Activated T-cell treated with anti-CD3 and anti-CD28 coated beads for 48 hours (primary cell): ENCODE measurements at places on chromosomes 3 and 15.
A peak's percentile ranks its signal among the peaks of the same experiment; 100 is the strongest.

DNA sequence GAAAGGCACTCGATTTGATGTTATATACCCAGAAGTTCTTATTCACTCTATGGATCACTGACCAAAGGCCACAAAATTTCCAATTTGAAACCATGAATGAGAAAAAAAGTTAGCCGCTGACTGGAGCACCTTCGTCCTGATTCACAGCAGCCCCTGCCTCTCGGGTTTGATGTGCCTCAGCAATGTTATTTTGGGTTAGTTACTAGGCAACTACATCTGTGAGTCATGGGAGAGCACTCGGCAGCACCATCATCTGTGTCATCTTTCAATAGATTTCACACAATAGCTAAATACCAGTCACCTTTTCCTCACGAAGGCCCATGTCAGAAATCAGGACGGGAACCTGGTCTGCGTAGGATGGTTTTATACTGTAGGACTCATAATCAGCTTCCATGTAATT is 269.2 kb downstream of the ZBBX start:
- DNase-seq: no peak

DNA sequence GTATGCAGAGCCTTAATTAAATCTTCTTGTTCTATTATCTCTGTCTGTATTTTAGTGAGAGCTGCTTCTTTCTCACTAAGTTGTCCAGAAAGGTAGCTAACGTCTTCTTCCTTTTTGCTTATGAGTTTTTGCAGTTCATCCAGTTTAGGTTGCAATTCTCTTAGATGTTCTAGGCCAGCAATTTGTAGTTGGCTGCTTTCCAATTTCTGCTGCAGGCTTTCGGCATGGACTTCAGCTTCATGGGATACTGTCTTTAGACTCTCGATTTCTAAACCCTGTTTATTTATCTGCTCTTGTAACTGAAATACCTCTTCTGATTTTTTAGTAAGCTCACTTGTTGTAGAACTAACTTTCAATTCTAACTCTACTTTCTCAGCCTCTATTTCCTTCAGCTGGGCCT is 35.5 kb upstream of the HCLS1 start:
- DNase-seq: no peak

GRCh38 chr3:104873331-104873730 is 493.4 kb upstream of the ALCAM start:
- no peak for DNase-seq

GRCh38 chr15:81346611-81347010 is 22.7 kb upstream of the STARD5 start:
- DNase-seq: no peak

DNA sequence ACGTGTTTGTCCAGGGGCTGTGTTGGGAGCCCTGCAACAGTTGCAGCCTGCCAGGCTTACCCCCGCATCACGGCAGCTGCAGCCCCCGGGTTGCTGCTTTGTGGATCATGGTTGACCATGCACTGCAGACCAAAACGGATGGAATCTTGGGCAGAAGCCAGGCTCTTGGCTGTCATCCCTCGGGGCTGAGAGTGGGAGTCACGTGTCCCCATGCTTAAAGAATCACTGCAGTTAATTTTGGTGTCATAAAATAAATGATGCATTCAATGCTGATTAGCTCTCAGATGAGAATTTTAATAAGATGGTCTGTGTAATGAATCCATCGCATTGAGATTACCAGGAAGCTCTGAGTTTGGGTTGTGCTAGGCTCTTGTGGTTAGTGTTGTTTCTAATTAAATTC is 115.6 kb downstream of the CHDH start:
- no peak for DNase-seq

GRCh38 chr3:111802163-111802625 is 56.9 kb upstream of the PHLDB2 start:
- DNase-seq: no peak

DNA sequence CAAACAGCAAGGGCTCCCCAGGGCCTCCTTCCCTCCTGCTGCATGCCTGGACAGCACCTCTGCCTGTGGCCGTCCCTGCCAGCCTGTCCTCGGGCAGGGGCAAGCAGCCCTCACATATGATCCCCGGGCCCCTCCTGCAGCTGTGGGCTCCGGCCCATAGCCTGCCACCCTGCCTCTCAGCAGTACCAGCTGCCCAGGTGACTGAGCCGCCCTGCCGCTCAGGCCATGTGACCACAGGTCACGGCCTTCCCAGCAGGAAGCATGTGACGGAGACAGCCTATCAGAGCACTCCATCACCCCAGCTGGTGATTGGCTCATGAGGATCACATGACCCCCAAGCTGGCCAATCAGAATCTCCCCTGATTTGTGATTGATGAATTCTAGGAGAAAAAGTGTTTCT is 23.9 kb downstream of the ALDH1L1 start:
- no peak for DNase-seq

DNA sequence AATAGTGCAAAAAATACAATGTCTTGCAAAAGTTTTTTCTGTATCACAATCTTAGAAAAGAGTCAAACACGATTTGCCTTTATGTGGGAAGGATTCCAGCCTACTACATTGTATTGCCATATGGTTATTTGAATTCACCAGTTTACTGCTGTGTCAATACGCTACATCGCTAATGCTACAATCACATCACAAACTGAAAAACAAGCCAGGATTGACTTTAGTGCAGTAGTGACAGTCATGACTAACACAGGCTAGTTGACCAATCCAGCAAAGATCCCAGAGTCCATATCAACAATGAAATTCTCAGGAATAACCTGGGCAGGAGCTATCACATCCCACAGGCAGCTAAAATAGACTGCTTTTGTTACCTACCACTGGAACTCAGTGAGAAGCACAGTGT is 67.0 kb downstream of the IL12A start:
- DNase-seq: no peak

GRCh38 chr3:151443583-151443982 is 17.3 kb downstream of the IGSF10 start:
- no peak for DNase-seq

- DNase-seq: no peak
These were observed 37.1 kb downstream of the MRPL46 start for GRCh38 chr15:88430051-88430450.

- DNase-seq: peak; percentile 37
These were observed 39.7 kb downstream of the SPATA12 start for GRCh38 chr3:57100046-57100695.

DNA sequence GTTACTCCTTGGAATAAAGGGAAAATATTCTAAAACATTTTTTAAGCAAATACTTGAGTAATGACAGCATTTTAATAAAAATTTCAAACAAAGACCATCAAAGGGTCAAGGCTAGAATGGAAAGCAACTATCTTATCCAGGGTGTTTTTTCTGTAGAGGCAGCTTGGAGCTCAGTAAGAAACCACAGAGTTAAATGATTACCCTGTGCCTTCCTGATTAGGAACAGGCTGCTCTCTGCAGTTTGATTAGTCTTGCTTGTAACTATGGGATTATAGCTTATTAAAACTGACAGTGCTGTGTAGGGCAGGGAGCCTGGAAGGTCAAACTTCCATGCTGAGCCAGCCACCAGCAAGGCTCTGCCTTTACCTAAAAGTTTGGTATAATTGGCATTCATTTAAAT is 33.1 kb downstream of the QTRT2 start:
- DNase-seq: no peak

GRCh38 chr3:45440562-45440961 is 52.2 kb downstream of the LARS2 start:
- no peak for DNase-seq

GRCh38 chr3:118882353-118882947 is 152.2 kb downstream of the IGSF11 start:
- peak; percentile 48 for DNase-seq

- no peak for DNase-seq
These were observed 567.8 kb downstream of the ZPLD1 start for GRCh38 chr3:103002425-103003176.

DNA sequence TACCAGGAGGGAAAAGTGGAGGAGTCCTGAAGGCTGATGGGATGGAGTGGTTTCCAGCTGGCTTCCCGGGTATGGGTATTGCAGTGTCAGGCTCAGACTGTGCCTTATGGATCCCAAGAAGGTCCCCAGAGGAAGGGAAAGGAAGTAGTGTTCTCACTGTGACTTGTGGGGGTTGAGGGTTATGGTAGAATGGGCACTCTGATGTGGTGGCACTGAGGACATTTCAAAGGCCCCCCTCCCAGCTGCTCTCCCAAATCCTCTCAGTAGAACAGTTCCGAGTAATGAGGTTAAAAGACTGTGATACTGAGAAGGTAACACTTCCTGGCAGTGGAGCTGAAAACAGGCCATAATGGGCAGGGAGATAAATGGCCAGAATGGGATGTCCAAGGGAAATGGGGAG is 23.1 kb upstream of the TIMP4 start:
- no peak for DNase-seq

GRCh38 chr3:49133226-49133951 is 539 bp upstream of the LAMB2 start:
- no peak for DNase-seq

- no peak for DNase-seq
These were observed 25.8 kb upstream of the RPL39L start for GRCh38 chr3:187165144-187165543.

- DNase-seq: no peak
These were observed 119.6 kb downstream of the ASB7 start for GRCh38 chr15:100721758-100722550.

- no peak for DNase-seq
These were observed 260.8 kb downstream of the ARPP21 start for GRCh38 chr3:35900079-35900478.

DNA sequence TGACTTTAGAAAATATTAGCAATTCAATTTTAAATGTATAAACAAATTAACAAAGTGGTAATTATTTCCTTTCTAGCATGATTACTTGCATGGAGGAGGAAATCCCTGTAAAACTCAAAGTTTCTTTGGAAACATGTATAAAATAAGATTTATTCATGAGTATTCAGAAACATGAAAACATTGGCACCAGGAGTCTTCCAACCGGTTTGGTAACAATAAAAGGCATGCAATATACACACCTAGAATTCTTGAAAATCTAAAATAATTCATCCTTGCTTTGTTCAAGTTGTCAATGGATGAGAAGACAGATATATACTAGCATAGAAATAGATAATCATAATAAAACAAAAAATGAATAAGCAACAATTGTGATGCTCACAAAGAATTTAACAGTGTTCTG is 76.4 kb downstream of the ZPLD1 start:
- no peak for DNase-seq

DNA sequence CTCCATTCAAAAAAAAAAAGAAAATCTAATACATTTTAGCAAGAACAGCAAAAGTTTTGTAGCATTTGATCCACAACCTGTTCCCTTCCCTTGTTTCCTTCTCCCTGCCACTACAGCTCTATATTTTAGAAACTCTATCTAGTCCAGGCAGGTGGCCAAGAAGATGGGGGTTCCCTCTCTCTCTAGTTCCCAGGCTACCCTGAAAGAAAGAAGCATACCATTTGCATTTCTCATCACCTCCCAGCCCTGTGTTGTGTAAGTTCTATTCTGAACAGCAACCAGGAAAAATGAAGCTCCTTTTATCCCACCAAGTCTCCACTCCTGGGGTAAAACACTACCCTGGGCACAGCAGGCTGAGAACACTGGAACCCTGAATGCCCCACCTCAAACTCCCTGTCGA is 100.0 kb downstream of the PCCB start:
- DNase-seq: no peak
